ENCODE measurements at places on chromosomes 11 and 22. TPM values are rescaled to one million over a fixed set of nuclear protein-coding genes. Genes with fewer than 3 reads are reported as not detected.

DNA sequence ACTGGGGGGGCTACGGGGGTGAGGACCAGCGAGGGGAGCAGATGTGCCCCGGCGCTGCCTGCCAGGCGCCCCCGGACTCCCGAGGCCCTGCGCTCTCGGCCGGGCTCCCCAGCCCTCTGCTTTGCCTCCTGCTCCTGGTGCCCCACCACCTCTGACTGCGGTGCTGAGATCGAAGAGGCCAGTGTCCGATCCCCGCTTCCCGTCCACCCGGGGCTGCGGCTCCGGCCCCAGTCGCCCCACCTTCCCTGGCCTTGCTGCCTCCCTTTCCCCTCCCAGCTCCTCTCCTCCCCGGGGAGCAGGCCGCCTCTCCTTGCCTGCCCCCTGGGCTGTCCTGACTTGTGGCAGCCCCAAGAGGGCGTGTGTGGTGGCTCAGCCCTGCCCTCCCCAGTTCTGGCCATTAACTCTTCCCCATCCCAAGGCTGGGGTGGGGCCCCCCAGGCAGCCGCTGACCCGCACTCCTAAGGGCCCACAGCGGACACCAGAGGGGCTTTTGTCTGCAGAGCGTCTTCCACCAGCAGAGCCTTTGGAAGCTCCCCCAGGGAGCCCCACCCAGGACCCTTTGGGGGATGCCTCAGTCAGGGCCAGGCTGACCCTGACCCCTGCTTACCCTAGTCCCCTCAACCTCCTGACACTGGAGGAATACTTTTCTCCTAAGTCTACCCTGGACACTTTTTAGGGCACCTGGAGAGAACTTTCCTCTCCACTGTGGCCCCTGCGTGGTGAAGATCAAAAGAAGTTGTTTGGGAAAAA is 16.6 kb downstream of the RTN4RL2 start:
- peak; percentile 34 for DNase-seq

GRCh38 chr11:126888115-126888712 is 112.4 kb downstream of the KIRREL3 start:
- DNase-seq: no peak

DNA sequence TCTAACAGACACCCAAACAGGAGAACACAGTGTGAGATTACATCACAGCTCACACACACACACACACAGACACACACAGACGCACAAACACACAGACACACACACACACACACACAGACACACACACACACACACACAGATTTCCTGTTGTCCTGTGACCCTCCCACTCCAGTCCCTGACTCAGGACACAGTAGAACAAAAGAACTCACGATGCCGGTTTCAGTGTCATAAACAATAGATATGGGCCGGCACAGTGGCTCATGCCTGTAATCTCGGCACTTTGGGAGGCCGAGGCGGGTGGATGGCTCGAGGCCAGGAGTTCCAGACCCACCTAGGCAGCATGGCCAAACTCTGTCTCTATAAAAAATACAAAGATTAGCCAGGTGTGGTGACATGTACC is 13.8 kb upstream of the KAT5 start:
- no peak for DNase-seq

DNA sequence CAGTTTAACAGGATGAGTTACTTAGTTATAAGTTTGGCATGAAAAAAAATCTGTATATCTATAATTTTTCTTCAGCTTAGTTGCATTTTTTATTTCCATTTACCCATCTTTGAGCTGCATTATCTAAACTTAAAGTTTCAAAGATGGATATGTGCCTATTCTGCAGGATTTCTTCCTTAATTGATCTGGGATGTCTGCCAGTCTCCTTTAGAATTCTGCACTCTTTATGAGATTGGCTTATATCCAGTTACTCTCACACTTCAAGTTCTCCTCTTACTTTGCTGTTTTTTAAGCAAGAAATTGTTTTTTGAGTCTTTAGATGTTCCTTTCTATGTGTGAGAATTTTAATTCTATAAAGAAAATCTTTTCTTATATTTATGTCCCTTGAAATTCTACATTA is 5.1 kb upstream of the PDGFD start:
- DNase-seq: no peak

DNA sequence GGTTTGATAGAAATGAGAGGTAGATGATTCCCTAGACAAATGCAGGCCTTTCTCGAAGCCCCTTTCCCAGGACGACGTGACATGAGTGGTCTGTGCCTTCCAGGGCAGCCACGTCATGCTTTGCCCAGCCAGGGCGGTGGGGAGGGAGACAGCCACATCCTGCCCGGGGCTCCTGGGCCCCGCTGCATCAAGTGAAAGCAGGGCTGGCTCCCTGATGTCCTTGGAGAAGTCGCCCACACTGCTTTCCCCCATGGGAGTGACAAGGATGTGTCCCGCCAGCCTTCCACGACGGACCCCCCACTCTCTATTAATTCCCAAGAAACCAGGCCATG is 13.2 kb downstream of the PPARA start:
- DNase-seq: no peak

DNA sequence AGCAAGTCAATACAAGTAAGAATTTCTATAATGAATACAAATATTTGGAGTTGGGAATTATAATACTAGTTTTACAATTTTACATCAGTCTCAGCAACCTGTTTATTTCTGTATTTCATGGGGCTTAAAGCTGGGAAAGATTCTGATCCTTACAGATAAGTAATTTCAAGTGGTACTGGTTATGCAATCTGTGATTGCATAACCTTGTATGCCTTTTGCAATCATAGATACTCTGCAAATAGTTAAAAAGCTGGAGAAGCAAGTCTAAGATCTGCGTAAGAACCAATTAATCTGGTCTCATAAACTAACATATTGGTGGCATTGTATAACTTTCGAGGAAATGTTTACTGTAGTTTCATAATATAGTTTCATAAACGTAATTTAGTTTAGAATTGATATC is 198.3 kb upstream of the PGR start:
- DNase-seq: no peak

GRCh38 chr22:16804882-16805281 is 20.3 kb downstream of the XKR3 start:
- no peak for DNase-seq

DNA sequence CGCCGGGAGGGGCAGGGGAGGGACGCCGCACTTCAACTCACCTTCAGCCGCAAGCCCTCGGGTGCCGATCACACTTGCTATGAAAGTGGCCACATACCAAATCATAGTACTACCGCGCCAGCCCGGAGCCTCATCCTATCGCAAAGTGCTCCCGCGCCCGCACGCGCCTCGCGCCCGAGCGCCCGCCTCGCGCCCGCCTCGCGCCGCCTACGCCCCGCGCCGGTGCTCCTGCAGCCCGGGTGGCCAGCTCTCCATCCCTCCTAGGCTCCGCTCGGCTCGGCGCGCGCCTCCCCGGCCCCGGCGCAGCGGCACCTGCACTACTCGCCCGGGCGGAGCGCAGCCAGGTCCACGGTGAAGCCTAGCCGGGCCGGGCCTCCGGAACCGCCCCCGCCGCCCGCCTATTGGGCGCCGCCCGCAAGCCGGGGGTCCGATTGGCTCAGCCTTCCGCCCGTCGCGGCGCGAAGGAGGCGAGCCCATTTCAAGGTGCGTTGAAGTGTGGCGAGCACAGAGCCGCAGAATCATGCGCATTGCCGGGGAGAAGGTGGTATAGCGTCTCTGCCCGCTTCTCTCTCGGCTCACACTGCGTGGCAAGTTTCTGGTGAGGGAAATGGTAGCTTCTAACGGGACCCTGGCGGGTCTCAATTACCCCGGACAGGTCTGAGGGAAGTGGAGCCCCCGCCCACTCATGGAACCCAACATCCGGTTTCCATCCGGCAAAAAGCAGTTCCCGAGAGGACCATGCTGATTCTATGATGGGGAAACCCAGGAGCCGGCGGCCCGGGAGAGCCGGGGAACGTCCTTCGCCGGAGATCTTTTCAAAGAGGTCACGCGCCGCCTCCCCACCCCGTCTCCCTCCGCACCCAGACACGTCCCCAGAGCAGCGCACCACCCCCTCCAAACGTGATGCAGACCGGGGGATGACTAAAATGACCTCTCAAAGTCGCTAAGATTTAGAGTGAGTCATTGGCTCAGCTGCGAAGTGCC is at the start of gene IGSF9B:
IGSF9B (minus strand) TSS at position 319 of the 984 bp plus-strand sequence; CDS start at position 105, 214 bp downstream.
- peak; percentile 65 for DNase-seq

GRCh38 chr11:66346476-66347424 is 679 bp downstream of the B4GAT1 start:
- DNase-seq: no peak

GRCh38 chr11:70688142-70688541 is 289.8 kb downstream of the CTTN start:
- no peak for DNase-seq

DNA sequence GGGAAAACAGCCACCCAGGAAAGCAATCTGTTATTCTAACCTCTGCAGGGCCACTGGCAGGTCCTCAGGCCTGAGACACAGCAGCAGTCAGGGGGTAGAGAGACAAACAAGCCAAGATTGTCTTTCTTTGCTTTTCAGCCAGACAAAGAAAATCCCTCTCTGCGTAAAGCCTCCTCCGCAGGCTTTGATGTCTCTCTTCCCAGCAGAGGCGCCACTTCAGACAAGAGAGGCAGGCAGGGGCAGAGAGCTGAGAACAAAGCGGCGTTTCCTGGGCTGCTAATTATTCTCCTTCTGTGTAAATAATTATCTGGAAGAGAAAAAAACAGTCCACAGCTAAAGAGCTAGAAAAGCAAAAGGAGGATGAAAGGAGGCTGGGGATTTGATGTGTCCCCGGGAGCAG is 102.7 kb upstream of the SEZ6L start:
- DNase-seq: no peak

ANGPTL5 gene
- not detected for total RNA-seq

RIC3 gene
- total RNA-seq: not detected

SERPIND1 gene
- total RNA-seq: 0.48 TPM
